ENCODE measurements at places on chromosomes 4 and X. TPM values are rescaled to one million over a fixed set of nuclear protein-coding genes. Genes with fewer than 3 reads are reported as not detected.

APLN gene
- 2.5 TPM for total RNA-seq

ARL9 gene
- total RNA-seq = 0.23 TPM

FAAH2 gene
- 6.6 TPM for total RNA-seq

GRID2 gene
- total RNA-seq = not detected

BEX4 gene
- 20.9 TPM for total RNA-seq

EGF gene
- total RNA-seq = 0.14 TPM

UGT2B17 gene
- total RNA-seq = not detected

USP51 gene
- total RNA-seq = 0.09 TPM

REELD1 gene
- total RNA-seq = not detected

TAF9B gene
- total RNA-seq = 8.7 TPM

HSFX2 gene
- not detected for total RNA-seq

PARM1 gene
- total RNA-seq = not detected

IL1RAPL1 gene
- total RNA-seq = not detected

ATP8A1 gene
- 0.74 TPM for total RNA-seq

CTAG1B gene
- total RNA-seq = not detected

KLB gene
- 0.07 TPM for total RNA-seq

ZBTB33 gene
- total RNA-seq = 13.4 TPM

TRPC3 gene
- total RNA-seq = not detected

FRMPD4 gene
- total RNA-seq = not detected

NEXMIF gene
- not detected for total RNA-seq

CHRNA9 gene
- not detected for total RNA-seq

IDUA gene
- total RNA-seq = 6.2 TPM

MAGEB10 gene
- not detected for total RNA-seq

GIMD1 gene
- total RNA-seq = not detected

P2RY4 gene
- 0.21 TPM for total RNA-seq

FAM199X gene
- total RNA-seq = 18.4 TPM

Measured in airway epithelial cell (primary cell).